ENCODE measurements at places on chromosomes 13 and 19.
A peak's percentile ranks its signal among the peaks of the same experiment; 100 is the strongest.

- no peak for DNase-seq
Observed at GRCh38 chr19:8107301-8107903, 42.0 kb downstream of the FBN3 start.

DNA sequence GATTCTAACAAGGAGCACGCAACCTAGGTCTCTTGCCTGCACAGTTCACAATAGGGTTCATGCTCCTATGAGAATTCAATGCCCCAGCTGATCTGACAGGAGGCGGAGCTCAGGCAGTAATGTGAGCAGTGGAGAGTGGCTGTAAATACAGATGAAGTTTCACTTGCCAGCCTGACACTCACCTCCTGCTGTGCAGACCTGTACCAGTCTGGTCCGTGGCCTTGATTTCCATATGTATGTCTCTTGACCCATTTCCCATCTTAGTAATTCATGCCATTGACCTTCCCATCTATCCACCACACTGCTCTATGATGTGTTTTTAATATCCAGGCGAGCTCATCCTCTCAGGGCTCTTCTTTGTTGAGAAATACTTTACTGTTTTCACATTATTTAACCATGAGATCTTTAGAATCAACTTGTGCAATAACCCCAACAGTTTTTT is 95.2 kb downstream of the LRCH1 start:
- no peak for DNase-seq

- DNase-seq: no peak
Observed at GRCh38 chr19:27681972-27682371, 1531.0 kb downstream of the UQCRFS1 start.

- DNase-seq: peak; percentile 57
Observed at GRCh38 chr13:49858178-49858856, 65.8 kb upstream of the KPNA3 start.

- no peak for DNase-seq
Observed at GRCh38 chr19:16197188-16197621, 506 bp upstream of the AP1M1 start.

DNA sequence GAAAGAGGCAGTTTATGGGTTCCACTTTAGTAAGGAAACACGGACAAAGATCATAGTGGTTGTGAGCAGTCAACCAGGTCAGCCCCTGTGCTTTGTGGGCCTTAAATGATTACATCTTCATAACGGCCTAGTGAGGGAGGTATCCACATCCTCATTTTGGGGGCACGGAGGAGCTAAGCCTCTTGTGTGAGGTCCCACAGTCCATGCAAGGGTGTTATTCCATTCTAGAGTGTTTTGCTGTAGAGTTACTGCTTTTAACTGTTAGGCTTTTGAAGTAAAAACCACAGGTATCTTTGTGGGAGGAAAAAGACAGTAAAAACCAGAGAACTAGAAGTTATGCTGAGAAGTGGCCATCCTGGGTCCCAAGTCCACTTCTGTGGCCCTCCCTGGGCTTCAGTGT is 4.0 kb downstream of the NOP53 start:
- no peak for DNase-seq

Measured in HFF-Myc (cell line).